H7 (cell line): ENCODE measurements at places on chromosomes 3 and 15. TPM values are rescaled to one million over a fixed set of nuclear protein-coding genes. Genes with fewer than 3 reads are reported as not detected.

Gene RPP25
- 40.0 and 40.3 TPM in 2 replicates for total RNA-seq

Gene FSTL1
- total RNA-seq, result 318 and 343 TPM in 2 replicates

Gene CAND2
- 16.7 and 17.4 TPM in 2 replicates for total RNA-seq

Gene RFX7
- 8.7 and 10.2 TPM in 2 replicates for total RNA-seq

Gene OR4M2
- not detected in 2 replicates for total RNA-seq

Gene FSD2
- 0.03 TPM in 1 of 2 replicates, not detected in the other for total RNA-seq

Gene KPNA4
- 23.4 and 26.8 TPM in 2 replicates for total RNA-seq

Gene NPTN
- 72.9 and 85.4 TPM in 2 replicates for total RNA-seq

Gene NR1I2
- total RNA-seq, result 0.87 and 1.6 TPM in 2 replicates

Gene CCDC13
- 0.48 TPM in 1 of 2 replicates, not detected in the other for total RNA-seq

Gene DZIP1L
- 10.7 and 13.6 TPM in 2 replicates for total RNA-seq

Gene PLSCR4
- total RNA-seq, result 3.3 and 4.8 TPM in 2 replicates

Gene SOX14
- 0.52 and 1.2 TPM in 2 replicates for total RNA-seq

Gene DAPK2
- total RNA-seq, result 0.41 and 1.9 TPM in 2 replicates

Gene ISLR2
- 5.7 and 6.3 TPM in 2 replicates for total RNA-seq

Gene GUCA1C
- not detected in 2 replicates for total RNA-seq

Gene ALAS1
- 63.8 and 86.9 TPM in 2 replicates for total RNA-seq

Gene ARHGEF26
- total RNA-seq, result 5.4 and 6.0 TPM in 2 replicates
